ENCODE measurements at places on chromosomes 3 and 15. TPM values are rescaled to one million over a fixed set of nuclear protein-coding genes. Genes with fewer than 3 reads are reported as not detected.

Gene DNAJC17
- 18.1 TPM for total RNA-seq

Gene SNTN
- total RNA-seq = 0.12 TPM

Gene TMCO5A
- not detected for total RNA-seq

Gene KLHL6
- 3.5 TPM for total RNA-seq

Gene MAGI1
- 54.2 TPM for total RNA-seq

Gene SPTBN5
- 1.4 TPM for total RNA-seq

Gene CHDH
- total RNA-seq = 11.5 TPM

Data from metanephros (tissue), 2 donors.